Spleen (tissue), 13 donors: ENCODE measurements at places on chromosomes 5 and 9.

DNA sequence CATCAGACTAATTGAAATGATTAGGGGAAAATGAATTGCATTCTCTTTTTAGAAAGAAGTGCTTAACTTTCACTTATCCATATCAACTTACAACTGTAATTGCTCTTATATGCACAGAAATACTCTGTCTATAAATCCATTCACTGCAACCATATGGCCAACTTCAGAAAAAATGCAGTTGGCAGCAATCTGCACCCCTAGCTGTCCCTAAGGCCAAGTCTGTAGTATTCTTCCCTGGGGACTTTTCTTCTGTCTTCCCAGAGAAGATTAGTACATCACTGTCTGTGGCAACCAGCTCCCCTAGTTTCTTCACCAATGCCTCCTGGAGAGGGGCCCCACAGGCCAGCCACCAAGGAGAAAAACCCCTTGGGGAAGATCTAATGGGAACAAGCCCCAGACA, 45.4 kb downstream of the ABCA1 start:
- no peak for DNase-seq

DNA sequence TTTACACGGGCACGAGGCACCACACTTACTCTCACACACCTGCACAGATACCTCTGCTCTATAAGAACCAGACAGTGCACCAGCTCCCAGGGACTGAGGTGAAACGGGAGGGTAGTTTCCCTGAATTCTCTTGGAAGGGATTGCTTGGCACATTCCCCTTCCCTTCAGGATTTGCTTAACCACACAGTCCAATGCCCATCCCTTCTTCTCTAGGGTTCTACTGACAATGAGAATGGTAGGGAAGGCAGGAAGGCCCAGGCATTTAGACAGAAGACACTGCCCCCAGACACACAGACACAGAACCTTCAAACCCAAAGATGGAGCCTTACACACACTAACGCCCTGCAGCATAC, 704 bp upstream of the LHX6 start:
- DNase-seq = no peak

DNA sequence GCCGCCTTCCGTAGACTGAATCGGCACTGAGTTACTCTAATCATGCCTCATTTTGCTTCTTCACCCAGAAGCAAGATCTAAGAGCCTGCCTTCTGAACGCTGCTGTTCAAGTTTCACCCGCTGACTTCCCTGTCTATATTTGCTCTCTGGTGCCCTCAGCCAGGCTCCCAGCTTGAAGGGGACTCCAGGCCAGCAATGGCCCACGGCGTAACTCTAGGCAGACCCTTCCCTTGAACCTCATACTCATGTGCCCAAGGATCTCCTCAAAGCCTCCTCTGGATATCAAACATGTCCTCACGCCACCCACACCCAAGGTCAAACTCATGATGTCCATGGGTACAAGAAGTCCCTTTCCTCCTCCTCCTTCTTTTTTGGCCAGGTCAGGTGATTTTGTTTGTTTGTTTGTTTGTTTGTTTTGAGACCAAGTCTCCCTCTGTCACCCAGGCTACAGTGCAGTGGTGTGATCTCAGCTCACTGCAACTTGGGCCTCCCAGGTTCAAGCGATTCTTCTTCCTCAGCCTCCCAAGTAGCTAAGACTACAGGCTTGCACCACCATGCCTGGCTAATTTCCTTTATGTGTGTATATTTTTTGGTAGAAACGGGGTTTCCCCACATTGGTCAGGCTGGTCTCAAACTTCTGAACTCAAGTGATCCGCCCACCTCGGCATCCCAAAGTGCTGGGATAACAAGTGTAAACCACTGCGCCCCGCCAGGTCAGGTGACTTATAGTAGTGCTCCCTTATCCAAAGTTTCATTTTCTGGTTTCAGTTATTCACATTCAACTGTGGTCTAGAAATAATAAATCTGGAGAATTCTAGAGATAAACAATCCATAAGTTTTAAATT, 239.0 kb downstream of the SYK start:
- DNase-seq = no peak

DNA sequence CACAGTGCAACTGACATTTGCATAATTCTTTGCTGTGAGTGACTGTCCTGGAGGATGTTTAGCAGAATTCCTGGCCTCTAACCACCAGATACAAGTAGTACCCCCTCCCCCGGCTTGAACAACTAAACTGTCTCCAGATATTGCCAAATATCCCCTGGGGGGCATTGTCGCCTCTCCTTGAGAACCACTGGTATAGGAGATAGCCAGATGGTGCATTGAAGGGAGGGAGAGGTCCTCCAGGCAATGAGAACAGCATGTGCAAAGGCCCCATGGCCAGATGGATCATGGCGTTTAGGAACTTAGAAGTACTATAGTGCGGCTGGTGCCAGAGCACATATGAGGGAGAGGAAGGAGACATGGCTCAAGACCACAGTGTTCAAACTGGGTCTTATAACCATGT, 18.9 kb upstream of the ORM1 start:
- DNase-seq = peak; percentile 28

GRCh38 chr9:71637375-71637774, 130.9 kb downstream of the CEMIP2 start:
- DNase-seq = no peak

- no peak for DNase-seq
Observed at GRCh38 chr5:88438006-88438405, 169.4 kb upstream of the TMEM161B start.

- no peak for DNase-seq
Observed at GRCh38 chr5:6603643-6604042, 29.2 kb downstream of the NSUN2 start.

- no peak for DNase-seq
Observed at GRCh38 chr5:54186912-54187445, 123.4 kb downstream of the ARL15 start.

DNA sequence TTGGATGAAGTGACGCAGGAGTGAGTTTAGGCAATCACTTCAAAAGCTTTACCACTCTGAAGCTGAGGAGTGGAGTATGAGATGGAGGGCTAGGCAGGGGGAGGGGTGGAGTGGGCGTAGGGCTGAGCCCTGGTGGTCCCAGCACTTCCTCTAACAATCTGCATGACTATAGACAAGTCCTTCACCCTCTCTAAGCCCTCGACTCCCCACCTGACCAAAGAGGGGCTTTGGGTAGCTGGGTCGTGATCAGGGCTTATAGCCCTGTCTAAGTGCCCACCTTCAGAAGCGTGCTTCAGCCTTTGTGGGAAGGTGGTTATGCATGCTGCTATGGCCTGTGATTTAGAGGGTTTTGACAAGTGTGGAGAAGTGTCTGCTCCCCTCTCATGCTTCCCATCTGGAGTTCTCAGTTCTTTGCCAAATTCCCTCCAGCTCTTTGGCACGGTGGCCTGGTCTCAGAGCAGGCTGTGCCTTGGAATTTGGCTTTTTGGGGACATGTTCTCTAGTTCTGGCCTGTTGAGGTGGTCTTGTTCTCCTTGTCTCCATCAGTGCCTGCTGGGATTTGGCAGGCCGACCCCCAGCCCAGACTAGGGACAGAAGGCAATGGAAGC, 53.0 kb downstream of the ACTBL2 start:
- no peak for DNase-seq

DNA sequence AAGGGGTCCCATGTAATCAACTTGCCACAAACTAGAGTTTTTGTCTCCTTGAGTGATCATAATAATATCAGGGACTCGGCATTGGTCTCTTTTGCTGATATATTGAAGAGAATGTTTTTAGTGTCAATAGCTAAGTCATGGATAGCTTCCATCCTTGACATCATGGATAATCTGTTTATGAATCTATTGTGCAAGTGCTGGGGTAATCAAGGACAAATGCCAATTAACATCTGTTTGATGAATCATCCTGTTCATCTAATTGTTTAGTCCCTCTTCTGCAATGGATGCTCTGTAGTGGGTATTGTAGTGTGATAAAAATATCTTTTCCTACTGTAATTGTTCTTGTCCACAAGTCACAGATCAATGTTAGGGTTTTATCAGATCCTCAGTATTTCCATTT, 607.5 kb upstream of the SEMA6A start:
- no peak for DNase-seq

DNA sequence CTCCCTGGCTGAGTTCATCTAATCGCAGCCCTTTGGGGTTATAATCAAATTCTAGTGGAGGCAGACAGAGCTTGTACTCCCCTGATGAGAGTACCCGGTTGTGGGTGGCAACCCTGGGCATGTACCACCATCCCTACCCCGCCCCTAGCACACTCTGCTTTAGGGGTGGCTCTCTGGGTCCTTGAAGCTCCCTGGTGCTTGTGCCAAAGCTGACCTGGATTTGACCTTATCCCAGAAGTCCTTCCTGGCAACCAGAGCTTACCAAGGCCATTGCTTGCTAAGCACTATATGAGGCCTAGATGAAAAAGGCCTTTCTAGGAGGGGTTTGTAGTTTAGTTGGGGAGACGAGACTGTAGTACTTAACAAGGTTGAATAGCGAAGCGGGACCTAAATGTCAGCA, 72.2 kb downstream of the RGS3 start:
- DNase-seq = peak; percentile 74

GRCh38 chr9:13555989-13556500, 276.6 kb upstream of the MPDZ start:
- DNase-seq = no peak

GRCh38 chr5:969408-969839, 39.2 kb upstream of the NKD2 start:
- peak; percentile 39 for DNase-seq

DNA sequence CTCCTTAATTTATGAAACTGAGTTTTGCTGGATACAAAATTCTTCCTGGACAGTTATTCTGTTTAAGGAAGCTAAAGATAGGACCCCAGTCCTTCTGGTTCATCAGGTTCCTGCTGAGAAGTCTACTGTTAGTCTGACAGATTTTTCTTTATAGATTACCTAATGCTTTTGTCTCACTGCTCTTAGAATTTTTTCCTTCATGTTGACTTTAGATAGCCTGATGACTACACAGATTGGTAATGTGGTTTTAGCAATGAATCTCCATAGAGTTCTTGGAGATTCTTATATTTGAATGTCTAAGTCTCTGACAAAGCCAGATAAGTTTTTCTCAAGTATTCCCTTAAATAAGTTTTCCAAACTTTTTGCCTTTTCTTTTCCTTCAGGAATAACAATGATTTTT, 419.7 kb downstream of the CDH10 start:
- no peak for DNase-seq

DNA sequence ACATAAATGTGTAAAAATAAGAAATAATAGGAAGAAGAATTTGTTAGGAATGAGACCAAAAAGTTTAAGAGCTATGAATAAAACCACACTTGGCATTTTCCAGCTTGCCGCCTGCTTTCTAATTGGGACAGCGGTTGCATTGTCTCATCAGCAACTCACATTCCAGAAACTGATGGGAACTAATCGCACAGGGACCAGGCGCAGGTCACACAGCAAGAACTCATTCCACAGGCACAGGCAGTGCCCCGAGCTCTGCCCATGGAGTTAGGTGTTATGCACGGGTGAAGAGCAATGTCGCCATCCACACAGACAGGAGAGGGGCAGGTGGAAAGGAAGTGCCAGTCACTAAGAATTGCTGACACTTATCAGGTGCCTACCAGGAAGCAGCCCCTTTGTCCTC, 279.9 kb downstream of the NSG2 start:
- DNase-seq = peak; percentile 37

DNA sequence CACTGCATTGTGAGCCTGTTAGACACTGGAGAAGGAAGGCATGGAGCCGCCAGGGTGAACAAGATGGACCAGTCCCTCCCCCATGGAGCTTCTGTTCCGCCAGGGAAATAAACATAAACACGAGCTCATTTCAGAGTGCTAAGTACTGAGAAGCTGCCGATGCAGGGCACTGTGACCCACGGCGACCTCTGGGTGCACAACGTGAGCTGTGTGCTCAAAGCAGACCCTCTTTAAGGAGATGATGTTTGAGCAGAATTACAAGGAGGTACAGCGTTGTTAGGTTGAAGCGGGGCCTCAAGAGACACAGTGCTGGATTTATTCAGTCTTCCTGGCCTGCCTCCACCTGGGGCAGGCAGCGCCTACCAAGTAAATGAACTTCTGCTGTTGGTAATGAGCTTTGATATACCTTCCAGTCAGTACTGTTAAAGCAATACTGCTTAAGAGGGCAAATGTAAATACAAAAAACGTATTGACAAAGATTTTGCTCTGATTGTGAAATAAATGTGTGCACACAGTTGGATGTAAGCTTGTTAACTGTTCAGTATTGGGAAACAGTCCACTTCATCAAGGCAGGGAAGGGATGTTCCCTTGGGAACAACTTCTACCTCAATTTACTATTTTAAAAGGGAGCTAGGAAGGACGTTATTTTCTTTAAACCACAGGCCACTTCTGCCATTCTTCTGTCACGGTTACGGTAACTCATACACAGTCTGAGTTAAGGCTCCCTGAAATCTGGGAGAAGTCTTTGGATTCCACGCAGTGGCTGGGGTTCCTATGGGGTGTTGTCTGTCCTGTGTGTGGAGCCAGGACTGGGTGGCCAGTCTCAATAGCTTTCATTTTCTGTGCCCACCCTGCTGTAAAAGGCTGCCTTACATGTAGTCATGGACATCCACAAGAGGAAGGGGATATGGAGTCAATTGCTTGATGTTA, 48.9 kb upstream of the DMRT1 start:
- no peak for DNase-seq

DNA sequence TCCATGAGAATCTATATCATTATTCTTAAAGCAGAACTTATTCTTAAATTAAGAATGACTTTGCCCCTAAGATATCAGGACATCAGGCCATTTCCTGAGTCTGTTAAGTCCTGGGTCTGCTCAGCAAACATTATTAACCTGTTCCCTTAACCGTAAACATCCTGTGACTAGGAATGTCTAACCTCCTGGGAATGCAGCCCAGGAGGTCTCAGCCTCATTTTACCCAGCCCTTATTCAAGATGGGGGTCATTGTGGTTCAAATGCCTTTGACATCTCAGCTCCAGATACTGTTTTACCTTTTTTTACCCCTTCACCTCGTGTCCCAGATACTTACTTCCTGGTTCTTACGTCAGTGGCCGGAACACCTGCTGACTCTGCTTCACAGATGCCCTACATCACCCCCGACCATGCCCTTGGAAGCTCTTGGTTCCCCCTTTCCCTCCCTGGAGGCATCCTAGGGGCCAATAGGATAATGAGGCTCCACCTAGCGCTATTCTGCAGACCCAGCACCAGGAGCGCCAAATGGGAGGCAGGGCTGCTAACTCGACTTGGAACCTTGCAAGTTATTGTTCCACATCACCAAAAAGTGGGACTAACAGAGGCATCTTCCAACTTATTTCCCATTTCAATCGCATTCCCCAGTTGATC, 182.5 kb downstream of the MED10 start:
- DNase-seq = no peak

GRCh38 chr5:14678773-14679334, 14.3 kb downstream of the OTULIN start:
- no peak for DNase-seq

- peak; percentile 80 for DNase-seq
Observed at GRCh38 chr9:98380065-98380681, 124.7 kb upstream of the TBC1D2 start.

DNA sequence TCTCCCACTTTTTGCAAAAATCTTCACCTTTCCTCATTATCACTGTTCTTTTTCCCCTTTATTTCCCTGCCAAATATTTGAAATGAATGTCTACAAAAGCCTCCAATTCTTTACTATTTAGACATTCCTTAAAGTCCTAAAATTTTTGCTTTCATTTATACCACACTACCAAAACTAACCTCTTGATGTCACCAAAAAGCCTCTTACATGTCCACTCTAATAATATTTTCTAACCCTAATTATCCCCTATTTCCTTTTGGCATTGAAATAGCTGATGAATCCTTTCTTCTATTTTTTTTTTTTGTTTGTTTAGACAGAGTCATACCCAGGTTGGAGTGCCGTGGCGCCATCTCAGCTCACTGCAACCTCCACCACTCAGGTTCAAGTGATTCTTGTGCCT, 32.3 kb upstream of the NRG2 start:
- DNase-seq = no peak

- no peak for DNase-seq
Observed at GRCh38 chr9:3007326-3007725, 163.4 kb upstream of the PUM3 start.

- no peak for DNase-seq
Observed at GRCh38 chr9:109912726-109913460, 132.9 kb downstream of the PALM2AKAP2 start.
